ENCODE measurements at places on chromosomes 2 and 18. TPM values are rescaled to one million over a fixed set of nuclear protein-coding genes. Genes with fewer than 3 reads are reported as not detected.

GRCh38 chr2:101551336-101551888 is 76.5 kb upstream of the RFX8 start:
- DNase-seq = no peak

DNA sequence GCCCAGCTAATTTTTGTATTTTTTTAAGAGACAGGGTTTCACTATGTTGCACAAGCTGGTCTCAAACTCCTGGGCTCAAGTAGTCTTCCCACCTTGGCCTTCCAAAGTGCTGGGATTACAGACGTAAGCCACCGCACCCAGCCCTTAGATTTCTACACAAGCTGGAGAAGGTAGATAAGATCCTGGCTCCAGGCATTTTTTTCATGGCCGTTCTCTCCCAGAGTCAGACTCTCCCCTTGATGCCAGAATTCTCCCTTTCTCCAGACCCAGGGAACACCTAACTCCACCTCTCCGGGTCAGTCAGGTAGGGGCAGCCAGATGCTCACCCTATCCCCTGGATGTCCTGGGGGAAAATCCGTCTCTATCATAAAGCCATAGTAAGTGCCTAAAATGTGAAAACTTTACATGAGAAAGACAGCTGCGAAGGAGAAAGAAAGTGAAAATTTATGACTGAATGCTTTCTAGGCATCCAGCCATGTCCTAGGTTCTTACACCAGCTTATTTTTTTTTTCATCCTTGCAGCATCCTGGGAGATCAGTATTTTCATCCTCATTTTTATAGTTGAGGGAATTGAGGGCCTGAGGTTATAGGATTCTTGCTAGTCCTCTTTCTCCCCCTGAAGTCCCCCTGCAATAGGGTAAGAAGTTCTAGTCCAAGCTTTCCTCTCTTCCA is 16.3 kb downstream of the SIX3 start:
- no peak for DNase-seq

- no peak for DNase-seq
These were observed 479.1 kb upstream of the FANCL start for GRCh38 chr2:58720033-58720769.

- DNase-seq = no peak
These were observed 1.8 kb downstream of the REL start for GRCh38 chr2:60882971-60883753.

Gene IGFBP5
- 0.08 TPM for total RNA-seq

All from natural killer cell treated with Interleukin-12 subunit alpha and Interleukin-12 subunit beta and Interleukin-15 and Interleukin-18, amount 100 ng/mL, for 72 hours (primary cell).